ENCODE measurements at places on chromosomes 13 and 19. TPM values are rescaled to one million over a fixed set of nuclear protein-coding genes. Genes with fewer than 3 reads are reported as not detected.

Gene ZNF177
- 0.44 TPM for total RNA-seq

Gene RXFP2
- total RNA-seq: not detected

Gene ANGPTL8
- not detected for total RNA-seq

Gene KCNN4
- total RNA-seq: 55.5 TPM

Gene PBX4
- total RNA-seq: 1.9 TPM

Gene PSG6
- not detected for total RNA-seq

Gene MAMSTR
- 0.23 TPM for total RNA-seq

Gene CEACAM7
- total RNA-seq: 0.03 TPM

Gene FAM174C
- total RNA-seq: 95.1 TPM

Gene VPS36
- total RNA-seq: 12.4 TPM

Gene NLRP11
- 0.06 TPM for total RNA-seq

Gene COX7A1
- total RNA-seq: not detected

Gene GGACT
- total RNA-seq: 4.7 TPM

Gene SBNO2
- 28.6 TPM for total RNA-seq

Gene CASP14
- total RNA-seq: not detected

Gene CYP4F11
- 5.2 TPM for total RNA-seq

Gene PTGER1
- not detected for total RNA-seq

Gene DACH1
- not detected for total RNA-seq

Gene SBSN
- 3.5 TPM for total RNA-seq

Gene RNF17
- not detected for total RNA-seq

Gene KIR2DL1
- total RNA-seq: not detected

Gene TRAPPC6A
- 43.7 TPM for total RNA-seq

Gene PSG1
- 0.12 TPM for total RNA-seq

Gene CALR3
- total RNA-seq: not detected

Gene SOX1
- total RNA-seq: not detected

Gene CEACAM8
- not detected for total RNA-seq

Gene NOTCH3
- 16.4 TPM for total RNA-seq

Gene BST2
- not detected for total RNA-seq

Gene STOML3
- total RNA-seq: not detected

Gene ZIC5
- total RNA-seq: 2.7 TPM

Gene KLF2
- total RNA-seq: 27.0 TPM

Gene CCDC106
- 19.4 TPM for total RNA-seq

Gene BEST2
- total RNA-seq: 2.9 TPM

Gene PPFIA3
- total RNA-seq: 6.9 TPM

Gene IGFL3
- not detected for total RNA-seq

Gene DNASE2
- total RNA-seq: 30.3 TPM
